ENCODE measurements at places on chromosomes 16 and 17.

- no peak for DNase-seq
These were observed 19.0 kb downstream of the ZFPM1 start for GRCh38 chr16:88472069-88472468.

DNA sequence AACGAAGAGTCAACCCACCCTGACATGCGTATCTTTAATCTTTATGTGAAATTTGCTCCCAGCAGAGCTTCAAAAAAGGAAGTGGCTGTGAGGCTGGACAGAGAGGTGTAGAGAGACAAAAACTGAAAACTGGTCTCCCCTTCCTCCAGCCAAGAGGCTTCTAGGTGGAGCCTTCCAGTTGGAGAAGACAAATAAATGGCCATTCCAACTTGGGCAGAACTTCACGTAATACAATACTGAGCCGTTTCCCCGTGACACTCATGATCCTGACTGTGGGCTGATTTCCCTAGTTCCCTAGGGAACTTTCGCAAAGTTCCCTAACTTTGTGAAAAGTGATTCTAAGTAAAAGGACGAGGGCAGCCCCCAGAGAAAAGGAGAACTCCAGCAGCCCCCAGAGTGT lies 78.8 kb downstream of the ZFHX3 start:
- no peak for DNase-seq

DNA sequence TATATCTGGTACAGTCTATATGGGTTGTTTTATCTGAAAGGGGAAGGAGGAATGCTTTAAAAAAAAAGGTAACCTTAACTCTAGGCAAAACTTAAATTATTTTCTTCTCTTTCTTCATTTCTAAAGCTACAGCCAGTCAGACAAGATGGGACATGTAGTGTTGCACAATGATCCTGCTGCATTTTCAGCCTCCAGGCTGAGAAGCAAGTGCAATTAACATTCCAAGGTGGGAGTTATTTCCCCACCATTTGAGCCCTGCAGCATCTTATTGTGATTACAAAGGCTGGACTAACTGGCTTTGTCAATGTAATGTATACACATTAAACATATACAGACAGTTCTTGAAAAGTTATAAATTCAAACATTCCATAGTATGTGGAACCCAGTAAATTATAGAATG lies 22.6 kb upstream of the NF1 start:
- DNase-seq = no peak

GRCh38 chr17:55676274-55676673 lies 46.4 kb downstream of the TMEM100 start:
- DNase-seq = no peak

GRCh38 chr17:75707079-75707571 lies 14.1 kb upstream of the ITGB4 start:
- no peak for DNase-seq

GRCh38 chr17:64400642-64401041 lies 10.0 kb upstream of the PECAM1 start:
- DNase-seq = no peak

Measured in stimulated activated CD4-positive, alpha-beta T cell treated with anti-CD3 and anti-CD28 coated beads, Interleukin-15, amount 100 ng/mL, for 24 hours (primary cell).